ENCODE measurements at places on chromosomes 4 and X.

- DNase-seq = no peak
These were observed 40.1 kb upstream of the GPR78 start for GRCh38 chr4:8540072-8540471.

GRCh38 chrX:153649178-153649914 is 2.3 kb downstream of the DUSP9 start:
- no peak for DNase-seq

- no peak for DNase-seq
These were observed 654 bp upstream of the STS start for GRCh38 chrX:7146703-7147412.

DNA sequence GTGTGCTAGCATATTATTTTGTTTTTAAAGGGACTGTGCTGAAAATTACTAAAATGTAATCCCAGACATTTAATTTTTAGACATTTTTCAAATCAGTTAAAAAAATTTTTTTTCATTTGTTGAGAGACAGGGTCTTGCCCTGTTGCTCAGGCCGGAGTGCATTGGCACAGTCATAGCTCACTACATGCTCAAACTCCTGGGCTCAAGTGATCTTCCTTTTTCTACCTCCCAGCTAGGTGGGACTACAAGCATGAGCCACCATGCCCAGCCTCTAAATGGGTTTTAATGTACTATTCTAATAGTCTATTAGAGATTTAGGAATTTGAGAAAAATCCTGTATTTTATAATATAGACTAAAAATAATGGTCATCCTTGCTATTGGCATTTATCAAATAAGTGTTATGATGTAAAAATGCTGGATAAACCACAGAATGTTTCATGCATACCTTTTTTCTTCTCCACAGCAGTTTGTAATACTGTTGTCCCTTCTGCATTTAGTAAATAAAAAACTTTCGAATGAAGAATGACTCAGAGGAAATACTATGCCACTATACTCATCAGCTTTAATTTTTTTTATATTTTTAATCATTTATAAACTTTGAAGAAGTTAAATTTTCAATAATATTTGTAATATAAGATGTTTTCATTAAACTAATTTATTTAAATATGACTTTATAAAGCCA is 29.9 kb downstream of the CPEB2 start:
- DNase-seq = no peak

GRCh38 chrX:30741545-30741944 is 88.3 kb downstream of the GK start:
- no peak for DNase-seq

GRCh38 chr4:3200423-3201090 is 48.4 kb upstream of the MSANTD1 start:
- DNase-seq = no peak

- no peak for DNase-seq
These were observed 25.4 kb downstream of the MBNL3 start for GRCh38 chrX:132463411-132463810.

DNA sequence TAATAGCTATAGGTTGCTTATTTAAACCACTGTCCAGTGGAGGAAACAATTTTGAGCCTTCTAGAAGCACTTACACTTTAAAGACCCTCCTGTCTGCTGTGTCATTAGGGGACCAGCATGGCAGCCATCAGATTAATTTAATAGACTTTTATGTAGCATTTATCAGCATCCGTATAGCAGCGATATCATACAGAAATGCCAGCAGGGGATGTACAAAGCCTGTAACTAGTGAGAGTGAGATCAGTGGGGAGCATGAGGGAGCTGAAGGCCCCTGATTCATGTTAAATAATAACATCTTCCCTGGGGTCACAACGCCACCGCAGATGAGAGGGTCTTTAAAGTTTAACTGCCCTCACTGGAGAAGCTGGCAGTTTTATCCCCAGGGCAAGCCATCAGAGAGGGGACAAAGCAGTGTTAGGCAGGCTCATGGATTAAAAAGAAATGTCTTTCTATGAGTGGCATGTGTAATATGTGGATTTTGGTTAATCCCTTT is 144.7 kb downstream of the PDGFRA start:
- no peak for DNase-seq

GRCh38 chr4:6225469-6225868 is 25.1 kb upstream of the JAKMIP1 start:
- DNase-seq = no peak

DNA sequence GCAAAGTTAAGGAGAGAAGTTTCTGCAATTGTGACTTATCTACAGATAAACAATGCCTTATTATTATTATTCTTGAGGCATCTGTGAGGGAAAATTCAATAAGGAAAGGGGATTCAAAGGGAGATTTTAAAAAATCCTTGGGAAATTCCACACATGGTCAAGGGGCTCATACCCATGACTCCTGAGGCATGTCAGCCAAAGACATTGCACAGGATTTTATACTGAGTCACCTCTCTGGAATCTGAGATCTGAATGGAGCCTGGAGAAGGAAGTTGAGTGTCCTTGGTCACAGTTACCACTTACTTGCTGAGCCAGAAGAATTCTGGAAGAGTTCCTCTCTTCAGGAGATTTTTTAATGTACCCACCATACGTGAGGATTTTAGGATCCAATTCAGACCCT is 14.4 kb upstream of the CXCL8 start:
- no peak for DNase-seq

DNA sequence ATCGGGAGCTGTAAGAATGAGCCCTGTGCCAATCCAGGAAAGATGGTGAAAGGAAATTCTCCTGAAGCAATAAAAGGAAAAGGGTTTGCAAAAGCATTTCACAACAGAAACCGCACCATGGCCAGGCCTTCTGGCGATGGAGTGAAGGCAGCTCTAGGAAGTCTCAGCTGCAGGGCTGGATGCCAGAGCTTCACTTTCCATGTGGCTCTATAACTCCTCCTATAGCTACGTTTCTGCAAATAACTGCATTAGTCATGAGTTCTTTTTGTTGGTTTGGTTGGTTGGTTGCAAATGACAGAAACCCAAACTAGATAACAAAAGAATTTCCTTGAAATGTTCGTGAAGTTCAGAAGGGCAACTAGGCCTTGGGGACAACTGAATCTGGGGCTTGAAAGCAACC is 84.6 kb downstream of the RELL1 start:
- DNase-seq = no peak

GRCh38 chr4:33931026-33931425 is 2313.3 kb downstream of the ARAP2 start:
- DNase-seq = no peak

DNA sequence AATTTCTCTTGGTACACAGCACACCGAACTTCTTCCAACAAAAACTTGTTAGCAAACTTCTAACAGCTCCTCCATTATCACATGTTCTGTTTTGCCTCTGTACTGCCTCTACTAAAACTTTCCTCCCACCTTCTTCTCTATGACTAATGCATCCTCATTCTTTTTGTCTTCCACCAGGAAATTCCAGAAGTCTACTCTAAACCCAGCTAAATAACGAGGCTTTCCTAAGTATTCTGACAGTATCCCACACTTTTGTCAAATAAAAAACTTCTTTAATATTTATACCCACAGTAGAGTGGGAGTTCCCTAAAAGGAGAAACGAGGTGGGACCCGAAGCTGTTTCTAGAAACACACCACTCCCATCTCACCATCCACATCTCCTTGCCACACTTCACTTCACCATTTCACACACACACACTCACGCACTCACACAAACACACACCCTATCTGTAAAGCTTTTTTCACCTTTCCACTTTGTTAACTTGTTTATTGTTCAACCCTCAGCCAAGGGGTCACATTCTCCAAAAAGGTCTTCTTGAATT is 280.3 kb downstream of the ARAP2 start:
- DNase-seq = no peak

DNA sequence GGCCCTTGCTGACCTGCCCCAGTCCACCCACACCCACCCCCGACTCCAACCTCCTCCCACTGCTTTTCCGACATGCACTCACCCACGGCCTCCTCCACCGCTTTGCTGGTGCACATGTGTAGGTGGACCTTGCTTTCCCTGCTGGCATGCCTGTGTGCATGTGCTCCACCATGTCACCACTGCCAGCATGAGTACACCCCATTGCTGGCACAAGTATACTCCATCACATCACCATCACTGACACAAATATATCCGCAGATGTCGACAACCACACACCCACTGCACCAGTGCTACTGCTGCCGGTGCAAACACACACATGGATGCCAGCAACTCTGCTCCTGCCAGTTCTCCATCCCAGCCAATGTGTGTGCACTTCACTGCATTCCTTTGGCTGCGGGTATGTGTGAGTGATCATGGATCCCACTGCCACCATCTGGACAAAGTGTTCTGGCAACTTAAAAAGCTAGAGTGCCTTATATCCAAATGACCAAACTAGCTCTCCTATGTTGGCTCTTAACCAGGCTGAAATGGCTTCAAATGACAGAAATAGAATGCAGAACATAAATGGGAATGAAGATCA is 1072.3 kb downstream of the RAPGEF2 start:
- no peak for DNase-seq

DNA sequence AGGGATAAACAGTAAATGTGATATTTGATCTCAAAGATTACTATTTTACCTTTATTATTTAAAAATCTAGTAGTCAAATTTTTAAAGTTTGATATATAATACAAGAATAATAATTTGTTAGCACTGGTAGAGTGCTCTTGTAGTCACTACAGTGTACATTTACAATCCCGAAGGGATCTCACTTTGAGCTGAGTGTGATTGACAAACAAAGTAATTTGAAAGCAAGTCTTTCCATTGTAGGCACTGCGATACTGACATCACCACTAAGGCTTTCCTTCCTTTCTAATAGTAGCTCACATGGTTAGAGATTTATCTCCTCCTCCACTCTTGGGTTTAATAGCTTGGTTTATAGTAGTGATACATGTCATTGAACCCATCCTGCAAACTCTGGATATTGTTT is 280.6 kb downstream of the PARM1 start:
- DNase-seq = no peak

GRCh38 chr4:78561677-78562076 is 10.1 kb downstream of the ANXA3 start:
- DNase-seq = no peak

DNA sequence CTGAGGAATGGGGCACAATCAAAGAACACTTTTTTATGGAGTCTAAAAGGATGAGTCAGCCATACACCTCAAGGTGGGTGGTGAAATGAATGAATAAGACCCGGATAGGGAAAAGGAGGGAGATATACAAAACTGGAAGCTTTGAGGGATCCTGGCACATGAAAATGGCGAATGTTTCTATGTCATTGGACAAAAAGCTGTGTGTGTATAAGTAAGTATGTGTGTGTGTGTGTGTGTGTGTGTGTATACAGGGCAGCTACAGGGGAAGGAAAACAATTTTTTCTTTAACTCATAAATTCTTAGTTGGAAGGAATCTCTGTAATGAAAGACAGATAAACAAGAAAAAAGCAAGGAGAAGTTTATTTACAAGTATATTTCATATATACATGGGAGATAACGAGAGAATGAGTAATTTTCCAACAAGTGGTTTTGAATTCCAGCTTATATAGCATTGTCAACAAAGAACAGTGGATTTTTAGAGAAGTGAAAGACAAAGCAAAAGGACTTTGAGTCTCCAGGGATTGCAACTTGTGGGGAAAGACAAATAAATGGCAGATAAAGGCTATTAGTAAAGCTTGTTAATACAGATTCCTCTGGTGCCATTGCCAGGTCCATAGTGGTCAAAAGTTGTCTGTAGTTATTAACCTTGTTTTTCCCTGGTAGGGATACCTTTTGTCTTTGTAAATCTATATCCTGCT is 99.7 kb downstream of the MMRN1 start:
- no peak for DNase-seq

GRCh38 chr4:130233377-130234047 is 1137.6 kb downstream of the C4orf33 start:
- no peak for DNase-seq

GRCh38 chr4:3341760-3342159 is 48.9 kb downstream of the RGS12 start:
- DNase-seq = no peak

- no peak for DNase-seq
These were observed 2.2 kb upstream of the HTR2C start for GRCh38 chrX:114581528-114582263.

DNA sequence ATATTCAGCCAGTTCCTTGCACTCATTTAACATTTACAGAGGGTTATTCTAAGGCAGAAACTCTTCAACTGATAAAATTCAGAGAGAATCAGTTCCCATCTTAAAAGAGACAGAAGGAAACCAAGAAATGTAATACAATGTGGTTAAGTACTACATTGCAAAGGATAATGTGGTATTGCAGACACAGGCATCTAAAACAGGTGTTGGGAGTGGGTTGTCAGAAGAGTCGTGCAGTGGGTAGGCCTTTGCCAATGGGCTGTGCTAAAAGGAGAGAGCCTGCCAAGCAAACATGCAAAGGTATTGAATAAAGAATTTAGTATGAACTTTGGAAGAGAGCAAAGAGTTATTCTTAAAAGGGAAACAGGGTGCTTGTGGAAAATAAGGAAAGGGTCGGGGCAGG is 1044.4 kb upstream of the DIAPH2 start:
- DNase-seq = no peak
